ENCODE measurements at places on chromosomes 3 and 15. TPM values are rescaled to one million over a fixed set of nuclear protein-coding genes. Genes with fewer than 3 reads are reported as not detected.

The HDC gene
- total RNA-seq, result not detected

The TPM1 gene
- 9.2 TPM for total RNA-seq

The TNIK gene
- total RNA-seq, result 68.1 TPM

The DUOXA2 gene
- not detected for total RNA-seq

The EBLN2 gene
- total RNA-seq, result 7.4 TPM

The CACNA2D2 gene
- total RNA-seq, result 0.63 TPM

The DUOXA1 gene
- not detected for total RNA-seq

The PRSS50 gene
- not detected for total RNA-seq

The RNU5B-1 gene
- not detected for total RNA-seq

The SEMA7A gene
- 3.3 TPM for total RNA-seq

The MST1R gene
- 3.4 TPM for total RNA-seq

The CPA3 gene
- not detected for total RNA-seq

The CADPS gene
- not detected for total RNA-seq

The GPR176 gene
- total RNA-seq, result 0.07 TPM

The UBAP1L gene
- 4.9 TPM for total RNA-seq

The AMT gene
- total RNA-seq, result 5.0 TPM

The GPR171 gene
- total RNA-seq, result 252 TPM

The TTLL13 gene
- total RNA-seq, result 0.34 TPM

The RTP4 gene
- total RNA-seq, result 10.9 TPM

The EPHB1 gene
- 0.87 TPM for total RNA-seq

The ERC2 gene
- not detected for total RNA-seq

The ZKSCAN7 gene
- 1.3 TPM for total RNA-seq

The TTC14 gene
- total RNA-seq, result 75.0 TPM

The WNT7A gene
- 0.41 TPM for total RNA-seq

The SKIL gene
- total RNA-seq, result 18.8 TPM

The A4GNT gene
- not detected for total RNA-seq

The MYL3 gene
- total RNA-seq, result not detected

The TGM5 gene
- not detected for total RNA-seq

The PRTG gene
- not detected for total RNA-seq

The RGMA gene
- 0.23 TPM for total RNA-seq

The SI gene
- not detected for total RNA-seq

The GMNC gene
- total RNA-seq, result not detected

The POLQ gene
- total RNA-seq, result 19.7 TPM

The DNAJC13 gene
- total RNA-seq, result 33.3 TPM

The C3orf49 gene
- total RNA-seq, result not detected

The IL5RA gene
- not detected for total RNA-seq

The C15orf62 gene
- 1.5 TPM for total RNA-seq

The ARPIN gene
- not detected for total RNA-seq

The CA12 gene
- not detected for total RNA-seq

The GNAT1 gene
- total RNA-seq, result not detected

The VEPH1 gene
- total RNA-seq, result not detected

The SLC28A2 gene
- total RNA-seq, result not detected

The EFL1 gene
- total RNA-seq, result 26.4 TPM
